ENCODE measurements at places on chromosomes 3 and 15.

DNA sequence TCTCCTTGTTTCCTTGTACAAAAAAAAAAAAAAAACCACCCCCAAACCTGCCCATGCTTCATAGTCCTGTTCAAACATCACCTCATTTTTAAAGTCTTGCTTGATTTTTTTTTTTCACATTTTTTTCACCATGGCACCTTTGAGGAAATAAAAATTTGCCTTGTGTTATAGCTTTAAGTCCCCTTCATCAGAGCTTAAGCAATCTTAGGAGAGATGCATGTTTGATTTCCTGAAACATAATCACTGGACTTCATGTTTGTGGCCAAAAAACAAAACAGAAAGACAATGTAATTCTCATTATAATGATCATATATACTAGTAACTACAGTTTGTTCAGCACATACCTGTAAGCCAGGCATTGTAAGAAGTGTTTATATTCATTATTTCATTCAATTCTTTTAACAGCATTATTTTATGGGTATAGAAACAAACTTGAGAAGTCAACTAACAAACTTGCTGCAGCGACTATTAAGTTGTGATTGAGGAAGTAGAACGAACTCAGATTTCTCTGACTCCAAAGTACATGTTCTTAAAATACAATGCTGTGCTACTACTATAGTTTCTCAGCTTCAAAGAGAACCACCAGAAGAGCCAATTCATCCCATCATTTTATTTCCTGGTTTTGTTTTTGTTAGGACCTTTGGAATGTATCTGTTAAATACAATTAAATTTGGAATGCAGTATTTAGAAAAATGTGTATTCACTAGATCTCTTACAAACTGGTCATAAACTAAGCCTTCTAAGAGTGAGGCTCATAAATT, 203.8 kb downstream of the TCF12 start:
- no peak for DNase-seq

GRCh38 chr15:36472672-36473071, 106.8 kb upstream of the CDIN1 start:
- DNase-seq, result no peak

DNA sequence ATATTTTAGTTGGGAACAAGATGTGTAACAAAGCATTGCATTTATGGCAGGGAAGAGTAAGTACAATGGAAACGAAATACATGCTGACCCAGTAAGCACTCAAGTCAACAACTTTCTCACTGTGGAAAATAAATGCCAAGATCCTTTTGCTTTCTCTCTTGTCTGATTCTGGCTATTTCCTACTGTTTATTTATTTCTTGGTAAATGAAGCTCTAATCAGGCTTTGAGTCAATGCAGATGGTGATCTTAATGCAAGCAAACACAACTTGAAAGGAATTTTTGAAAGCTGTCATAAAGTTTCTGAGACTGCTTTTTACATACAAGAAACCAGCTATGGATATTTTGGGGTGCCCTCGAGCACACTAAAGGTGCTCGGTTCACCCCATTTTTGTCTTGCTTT, 624.8 kb downstream of the MAGI1 start:
- DNase-seq, result no peak

DNA sequence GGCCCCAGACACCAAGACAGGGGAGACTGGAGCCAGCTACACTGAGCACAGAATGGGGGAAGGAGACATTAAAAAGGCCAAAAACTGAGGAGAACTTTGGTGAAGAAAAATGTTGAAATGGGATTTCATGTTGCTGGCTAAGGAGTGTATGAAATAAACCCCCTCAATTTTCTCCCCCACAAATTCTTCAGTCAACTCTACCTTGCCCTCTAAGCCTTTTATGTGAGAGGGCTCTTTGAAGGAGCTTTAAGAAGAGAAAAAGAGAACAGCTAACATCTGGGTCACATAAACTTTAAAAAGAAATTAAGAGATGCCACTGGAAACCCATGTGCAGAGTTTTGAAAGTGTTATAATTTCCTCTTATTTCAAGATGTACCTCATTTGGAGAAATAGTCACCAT, 88.6 kb downstream of the ATP8B4 start:
- DNase-seq, result no peak

GRCh38 chr15:77118882-77119321, 48.0 kb upstream of the TSPAN3 start:
- peak; percentile 52 for DNase-seq

- DNase-seq, result no peak
Measured at GRCh38 chr3:159604151-159604581, 384.5 kb upstream of the IL12A start.

DNA sequence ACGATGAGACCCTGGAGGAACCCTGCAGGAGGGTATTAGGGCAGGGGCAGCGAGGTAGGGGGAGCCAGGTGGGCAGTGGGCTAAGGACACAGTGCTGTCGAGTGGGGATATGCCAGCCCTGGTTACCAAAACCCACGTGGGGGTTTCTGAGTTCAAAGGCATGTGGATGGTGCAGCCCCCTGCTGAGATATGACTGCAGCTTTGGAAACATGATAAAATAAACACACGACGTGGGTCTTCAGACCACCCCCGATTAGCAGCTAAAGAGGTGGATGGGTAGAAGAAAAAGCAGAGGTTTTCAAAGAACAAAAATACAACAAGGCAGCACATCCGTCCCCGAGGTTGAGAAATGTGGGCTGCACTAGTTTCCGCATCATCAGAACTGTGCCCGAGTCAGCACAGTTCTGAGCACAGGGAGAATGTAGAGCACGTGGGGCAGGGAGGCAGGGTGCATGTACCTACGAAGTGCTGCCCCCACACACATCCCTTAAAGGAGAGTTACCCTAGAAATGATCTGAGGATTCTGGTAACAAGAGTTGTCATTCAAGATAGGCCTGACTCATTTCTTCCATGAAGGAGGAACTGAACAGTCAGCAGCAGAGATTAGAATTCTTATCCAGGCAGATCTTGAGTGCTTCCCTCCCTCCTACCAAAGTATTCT, 121.3 kb downstream of the RPLP1 start:
- DNase-seq, result no peak

DNA sequence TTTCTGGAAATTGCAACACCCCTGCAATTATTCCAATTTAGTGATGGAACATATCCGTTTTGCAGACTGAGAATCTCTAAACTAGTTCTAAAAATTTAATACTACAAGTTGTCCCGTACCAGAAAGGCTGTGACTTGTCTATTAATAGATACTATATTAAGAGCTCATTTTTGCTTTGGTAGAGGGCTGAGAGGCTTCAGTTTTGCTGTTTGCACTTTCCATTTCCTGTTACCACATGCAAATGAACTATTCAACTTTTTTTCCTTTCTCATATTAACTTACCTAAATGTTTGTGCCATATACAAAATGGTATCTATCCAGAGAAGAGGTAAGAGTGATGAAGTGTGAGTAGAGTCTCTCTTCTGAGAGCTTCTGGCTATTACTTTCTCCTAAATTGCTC, 101.5 kb upstream of the CRBN start:
- no peak for DNase-seq

DNA sequence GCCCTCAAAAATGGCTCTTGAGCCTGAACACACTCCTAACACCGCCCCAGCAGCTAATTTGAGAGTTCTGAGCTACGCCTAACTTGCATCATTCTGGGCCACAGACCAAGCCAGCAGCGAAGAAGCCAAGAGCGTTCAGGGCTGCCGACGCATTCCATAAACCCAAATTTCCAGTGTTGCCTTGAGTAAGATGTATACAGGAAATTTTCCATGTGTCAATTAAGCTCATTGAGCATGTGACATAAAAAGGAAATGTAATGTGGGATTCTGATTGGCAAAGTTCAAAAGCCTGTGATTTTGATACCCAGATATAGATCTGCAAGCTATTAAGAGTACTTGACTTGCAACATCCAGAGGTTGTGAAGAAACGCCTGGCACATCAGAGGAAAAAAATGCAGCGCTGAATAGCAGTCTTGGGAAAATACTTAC, 148.6 kb upstream of the NR2F2 start:
- DNase-seq, result no peak

- peak; percentile 80 for DNase-seq
Measured at GRCh38 chr3:129001806-129002572, 885 bp downstream of the EFCC1 start.

GRCh38 chr3:46484388-46484787, 13.4 kb upstream of the RTP3 start:
- DNase-seq, result no peak

GRCh38 chr3:31472479-31473390, 60.0 kb upstream of the STT3B start:
- DNase-seq, result no peak

DNA sequence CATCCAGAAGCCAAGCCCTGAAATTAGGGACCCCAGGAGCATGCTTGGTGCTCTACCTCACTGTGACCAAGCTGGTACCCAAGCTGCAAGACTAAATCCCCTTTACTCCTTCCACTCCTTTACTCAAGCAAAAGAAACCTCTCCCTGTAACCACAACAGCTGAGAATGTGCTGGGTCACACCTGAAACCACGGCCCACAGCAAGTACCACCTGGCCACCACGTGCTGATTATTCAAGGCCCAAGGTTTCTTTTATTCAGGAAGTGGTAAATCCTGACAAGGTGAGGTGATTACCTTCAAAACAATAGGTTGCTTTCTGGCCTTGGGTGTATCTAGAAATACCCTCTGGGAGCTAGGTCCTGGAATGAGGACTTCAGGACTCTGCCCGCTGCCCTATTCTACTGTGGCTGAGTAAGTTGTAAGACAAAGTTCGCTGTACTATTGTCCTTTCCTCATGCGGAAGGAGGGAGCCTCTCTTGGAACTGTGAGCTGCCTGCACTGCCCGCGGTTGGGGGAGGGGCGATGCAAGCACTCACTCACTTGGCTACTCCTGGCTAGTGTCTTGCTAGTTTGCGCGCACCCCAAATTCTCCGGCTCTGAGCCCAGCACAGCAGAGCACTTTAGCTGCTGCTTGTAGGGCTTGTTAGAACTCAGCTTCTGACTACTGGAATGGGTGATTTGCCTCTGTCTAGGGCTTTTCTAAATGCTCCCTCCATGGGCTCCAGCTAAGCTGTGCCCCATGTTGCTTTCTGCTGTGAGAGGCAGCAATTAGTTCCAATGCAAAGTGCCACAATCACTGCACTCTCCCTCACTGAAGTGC, 487.1 kb upstream of the CNTN3 start:
- DNase-seq, result no peak

- no peak for DNase-seq
Measured at GRCh38 chr3:152266221-152266995, 2.3 kb upstream of the MBNL1 start.

GRCh38 chr15:80768158-80768557, 11.0 kb upstream of the CEMIP start:
- DNase-seq, result no peak

- DNase-seq, result no peak
Measured at GRCh38 chr3:26623419-26624208, 1.0 kb downstream of the LRRC3B start.

- DNase-seq, result no peak
Measured at GRCh38 chr3:56792193-56792592, 9.6 kb downstream of the ARHGEF3 start.

- DNase-seq, result no peak
Measured at GRCh38 chr3:58874795-58875194, 175.0 kb downstream of the CFAP20DC start.

- DNase-seq, result no peak
Measured at GRCh38 chr3:159632851-159633250, 355.8 kb upstream of the IL12A start.

DNA sequence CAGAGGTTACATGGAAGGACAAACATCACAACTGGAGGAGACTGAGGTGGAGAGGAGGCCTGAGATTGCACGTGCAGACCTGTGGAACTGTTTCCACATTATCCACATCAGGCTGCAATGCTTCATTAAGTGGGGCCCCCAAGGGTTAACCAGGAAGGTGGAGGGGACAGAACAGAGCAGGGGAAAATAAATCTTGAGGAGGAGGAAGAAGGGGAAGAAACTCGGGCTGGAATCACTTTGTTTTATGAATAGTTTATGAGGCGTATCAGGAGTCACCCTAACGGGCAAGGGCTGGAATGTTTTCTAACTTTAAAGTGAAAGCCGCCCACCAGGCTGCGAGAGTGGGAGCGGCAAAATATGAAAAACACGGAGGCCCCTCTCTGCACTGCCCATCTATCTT, 154.9 kb downstream of the WNT5A start:
- no peak for DNase-seq

- DNase-seq, result no peak
Measured at GRCh38 chr3:24487325-24488262, 7.1 kb downstream of the THRB start.

- DNase-seq, result no peak
Measured at GRCh38 chr3:35183927-35184675, 455.2 kb upstream of the ARPP21 start.

DNA sequence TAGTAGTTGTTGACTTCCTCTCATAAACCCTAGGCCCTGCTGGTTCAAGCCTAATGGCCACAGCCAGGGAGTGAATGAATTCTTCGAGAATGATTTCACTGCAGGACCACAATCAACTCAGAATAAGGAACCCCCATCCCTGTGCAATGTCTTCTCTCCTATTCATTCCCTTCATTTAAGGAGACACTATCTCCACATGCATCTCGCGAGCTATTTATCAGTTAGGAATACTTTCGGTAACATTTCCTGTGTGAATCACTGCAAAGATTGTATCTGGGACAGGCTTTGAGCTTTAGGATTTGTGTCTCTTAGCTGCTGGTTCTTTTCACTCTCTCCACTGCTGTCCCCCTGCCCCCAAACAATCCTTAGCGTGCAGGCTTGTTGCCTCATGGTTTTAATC, 94.4 kb downstream of the MYLK start:
- no peak for DNase-seq

DNA sequence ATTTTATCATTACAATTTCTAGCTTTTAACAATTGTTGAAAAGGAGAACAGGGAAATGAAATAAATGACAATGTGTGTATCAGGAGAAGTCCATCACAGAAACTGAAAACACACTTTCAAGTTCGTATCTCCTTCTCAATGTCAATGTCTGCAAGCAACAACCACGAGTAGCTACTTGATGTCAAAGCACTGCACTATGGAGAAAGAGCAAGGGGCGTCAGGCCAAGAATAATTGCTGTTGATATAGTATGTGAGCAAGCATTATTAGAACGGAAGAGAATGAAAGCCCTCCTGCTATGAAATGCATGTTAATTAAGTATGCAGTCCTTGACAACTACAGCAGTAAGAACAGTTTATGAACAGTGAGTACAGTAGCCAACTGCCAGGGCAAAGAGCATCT, 1250.1 kb downstream of the ZPLD1 start:
- DNase-seq, result peak; percentile 71

- no peak for DNase-seq
Measured at GRCh38 chr3:58751882-58752567, 85.5 kb upstream of the FAM3D start.

DNA sequence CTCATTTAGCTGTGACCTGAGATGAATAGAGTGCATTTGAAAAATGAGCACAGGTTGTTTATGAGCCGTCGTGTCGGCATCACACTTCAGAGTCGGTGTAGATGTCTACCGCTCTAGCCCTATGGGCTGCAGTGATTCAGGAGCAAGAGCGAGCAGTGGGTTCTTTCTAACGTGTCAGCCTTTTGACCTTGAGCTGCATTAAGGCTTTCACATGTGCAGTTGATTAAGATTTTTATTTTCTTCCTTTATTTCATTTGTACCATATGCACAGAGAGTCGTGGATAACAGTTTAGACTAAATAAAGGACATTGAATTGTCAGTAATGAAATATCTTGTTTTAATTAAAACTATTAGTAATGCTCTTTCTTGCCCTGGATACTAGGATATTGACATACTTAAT, 368.2 kb downstream of the PTPRG start:
- no peak for DNase-seq

Data from NCI-H146 (cell line).